ENCODE measurements at places on chromosomes 2 and 18. TPM values are rescaled to one million over a fixed set of nuclear protein-coding genes. Genes with fewer than 3 reads are reported as not detected.

- peak; percentile 40 for DNase-seq
Observed at GRCh38 chr2:26610504-26611335, 30.4 kb downstream of the CIB4 start.

- no peak for DNase-seq
Observed at GRCh38 chr2:212554233-212554632, 15.6 kb upstream of the ERBB4 start.

DNA sequence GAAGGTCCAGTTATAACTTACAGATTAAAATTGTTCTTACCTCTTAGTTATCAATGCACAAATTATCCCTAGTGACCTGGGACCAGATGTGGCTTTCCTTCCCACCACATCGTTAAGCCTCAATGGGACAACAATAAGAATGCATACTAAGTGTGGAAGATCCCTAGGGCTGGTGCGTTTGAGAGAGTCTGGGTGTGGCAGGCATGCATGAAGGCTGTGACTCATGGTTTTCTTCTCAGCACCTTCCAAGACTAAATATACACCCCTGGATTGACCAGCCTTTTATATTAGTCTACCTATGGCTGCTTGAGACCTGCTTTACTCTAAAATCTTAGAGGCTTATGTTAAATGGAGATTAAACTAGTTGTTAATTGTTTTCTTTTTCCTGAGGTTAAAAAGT, 261.7 kb upstream of the SLC14A2 start:
- DNase-seq: no peak

DNA sequence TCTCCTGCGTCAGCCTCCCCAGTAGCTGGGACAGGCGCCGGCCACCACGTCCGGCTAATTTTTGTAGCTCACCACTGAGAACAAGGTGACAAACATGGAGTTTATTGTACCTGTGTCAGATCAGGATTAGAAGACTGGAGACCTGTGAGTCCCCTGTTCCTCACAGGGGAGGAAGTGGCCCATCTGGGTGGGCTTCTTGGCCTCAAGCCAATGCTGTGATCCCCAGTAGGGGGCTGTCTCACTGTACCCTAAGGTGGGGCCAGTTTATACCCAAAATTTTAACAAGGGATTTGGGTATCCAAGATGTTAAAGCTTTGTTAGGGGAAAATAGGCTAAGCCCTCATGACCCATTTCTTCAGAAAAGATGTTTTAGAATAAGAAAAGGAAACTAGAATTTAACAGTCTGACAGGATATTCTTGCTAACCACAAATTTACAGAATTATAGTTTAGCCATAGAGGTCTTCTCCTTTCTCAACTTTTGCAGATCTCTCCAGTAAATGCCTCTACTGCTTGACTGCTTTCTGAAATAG, 16.3 kb downstream of the PCBP1 start:
- no peak for DNase-seq

- DNase-seq: no peak
Observed at GRCh38 chr2:47639467-47639866, 143.5 kb upstream of the MSH6 start.

DNA sequence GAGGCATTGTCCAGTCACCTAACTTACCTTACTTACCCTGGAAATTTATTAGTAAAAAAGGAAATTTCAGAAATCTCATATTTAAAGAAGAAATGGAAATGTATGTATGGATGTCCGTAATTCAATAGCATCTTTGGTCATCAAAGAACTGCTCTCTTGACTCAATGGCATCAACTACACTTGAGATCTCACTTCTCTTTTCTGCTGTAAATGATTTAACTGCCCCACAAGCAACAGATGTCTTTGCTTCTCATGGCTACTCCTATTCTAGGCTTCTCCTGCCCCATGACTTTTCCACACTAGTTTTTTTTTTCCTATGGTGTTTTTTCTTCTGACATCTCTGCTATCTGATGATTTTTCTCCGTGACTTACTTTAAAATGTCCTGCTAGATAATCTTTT, 34.0 kb upstream of the ERMN start:
- DNase-seq: no peak

GRCh38 chr2:75516378-75517360, 44.1 kb downstream of the EVA1A start:
- DNase-seq: no peak

GRCh38 chr2:31337197-31337596, 77.3 kb downstream of the XDH start:
- no peak for DNase-seq

DNA sequence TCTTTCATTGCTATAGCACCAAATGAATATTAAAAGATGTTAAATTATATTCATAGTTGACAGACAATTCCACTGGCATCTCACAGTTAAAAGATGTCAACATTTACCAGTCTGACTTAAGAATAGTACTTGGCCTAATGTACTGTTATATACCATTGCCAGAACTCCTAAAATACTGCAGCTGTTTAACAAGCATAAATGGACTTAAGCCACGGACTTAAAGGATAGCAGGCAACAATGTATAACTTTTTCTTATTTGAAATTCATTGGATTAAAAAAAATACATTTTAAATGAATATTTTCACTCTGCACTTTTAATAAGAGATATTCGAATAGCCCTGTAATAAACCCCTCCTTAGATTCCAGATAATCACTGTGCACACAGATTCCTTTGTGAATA, 3.8 kb downstream of the TCF4 start:
- DNase-seq: no peak

- peak; percentile 64 for DNase-seq
Observed at GRCh38 chr2:1743396-1744150, 742 bp downstream of the PXDN start.

DNA sequence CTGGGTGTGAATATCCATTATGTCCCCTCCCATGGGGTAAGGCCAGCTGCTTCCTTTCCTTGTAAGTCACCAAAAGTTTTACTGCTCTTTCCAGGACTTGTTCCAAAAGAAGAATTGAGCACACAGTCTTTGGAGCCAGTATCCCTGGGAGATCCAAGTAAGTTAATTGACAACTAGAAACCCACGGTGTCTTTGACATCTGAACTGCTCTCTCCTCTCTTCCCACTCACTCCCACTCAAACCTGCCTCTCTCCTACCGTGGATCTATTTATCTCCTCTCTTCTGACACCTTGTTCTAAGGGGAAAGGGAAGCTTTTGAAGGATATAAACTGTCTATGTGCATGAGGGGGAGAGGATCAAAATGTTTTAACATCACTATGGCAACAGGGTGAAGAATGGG, 86.7 kb downstream of the VIT start:
- DNase-seq: no peak

DNA sequence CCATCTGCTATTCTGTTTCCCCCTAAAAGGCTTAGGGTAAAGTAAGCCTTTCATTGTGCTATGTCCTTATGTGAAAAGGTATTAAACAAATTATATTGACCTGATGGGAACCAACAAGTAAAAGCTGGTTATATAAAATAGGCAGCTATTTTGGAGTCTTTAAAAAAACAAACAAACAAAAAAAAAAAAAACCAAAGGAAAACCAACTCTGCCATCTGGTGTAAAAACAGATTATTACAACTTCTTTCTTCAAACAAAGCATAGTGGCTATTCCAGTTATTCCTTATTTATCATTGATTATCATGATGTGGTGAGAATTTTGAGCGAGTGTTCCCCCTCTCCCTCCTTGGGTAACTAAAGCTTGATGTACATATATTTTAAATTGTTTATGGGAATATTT, 122.3 kb upstream of the FHL2 start:
- DNase-seq: no peak

GRCh38 chr2:19844750-19845149, 57.0 kb downstream of the TTC32 start:
- DNase-seq: no peak

DNA sequence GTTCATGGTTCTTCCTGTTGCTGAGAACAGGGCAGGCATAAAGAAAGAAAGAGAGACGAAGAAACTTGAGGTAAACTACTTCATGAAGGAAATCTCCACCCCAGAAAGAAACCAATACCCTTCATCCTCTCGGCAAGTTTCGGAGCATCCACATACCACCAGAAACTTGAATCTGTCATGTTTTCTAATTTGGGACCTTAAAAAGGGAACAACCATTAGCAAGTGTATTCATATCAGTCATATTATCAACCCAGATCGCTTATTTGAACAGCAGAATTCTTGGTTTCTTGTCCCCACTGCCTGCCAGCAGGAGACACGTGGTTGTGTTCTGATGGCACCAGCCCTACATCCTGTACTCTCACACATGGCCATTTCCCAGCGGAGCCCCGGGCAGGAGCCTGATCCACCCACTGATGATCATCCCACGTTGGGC, 53.2 kb upstream of the FZD7 start:
- DNase-seq: no peak

DNA sequence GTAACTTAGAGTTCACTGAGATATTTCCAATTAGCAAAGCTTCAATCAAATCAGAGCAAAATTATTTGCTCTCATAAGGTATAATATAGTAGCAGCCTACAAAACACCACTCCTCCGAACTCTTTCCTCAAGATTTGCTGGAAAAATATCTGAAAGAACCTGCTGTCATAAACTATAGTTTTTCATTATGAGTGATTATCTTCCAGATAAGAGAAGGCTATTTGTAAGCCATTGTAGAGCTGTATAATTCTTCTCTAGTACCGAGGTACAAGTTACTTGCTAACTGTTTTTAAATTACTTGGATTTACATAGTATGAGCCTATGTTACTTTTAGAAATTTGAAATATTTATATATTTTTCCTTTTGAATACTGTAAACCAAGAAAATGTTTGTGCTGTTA, 2.1 kb downstream of the NDC80 start:
- DNase-seq: no peak

Gene MRPL53
- total RNA-seq: 73.1 TPM

Gene DPYSL5
- not detected for total RNA-seq

Gene WNT10A
- total RNA-seq: 0.90 TPM

Gene MTLN
- 53.3 TPM for total RNA-seq

Gene TIGD1
- 3.9 TPM for total RNA-seq

Gene CLEC4F
- 1.2 TPM for total RNA-seq
